Activated T-helper 1 cell treated with anti-CD3 and anti-CD28 coated beads, Interleukin-12 subunit alpha, Interleukin-12 subunit beta, Interleukin-2, Interleukin-4 antibody, amounts not matched to agents 30 ng/mL and 10 ng/mL and 1 ng/mL, durations not matched to agents 14 hours and 24 hours and 36 hours (primary cell): ENCODE measurements at places on chromosomes 3 and 15.

DNA sequence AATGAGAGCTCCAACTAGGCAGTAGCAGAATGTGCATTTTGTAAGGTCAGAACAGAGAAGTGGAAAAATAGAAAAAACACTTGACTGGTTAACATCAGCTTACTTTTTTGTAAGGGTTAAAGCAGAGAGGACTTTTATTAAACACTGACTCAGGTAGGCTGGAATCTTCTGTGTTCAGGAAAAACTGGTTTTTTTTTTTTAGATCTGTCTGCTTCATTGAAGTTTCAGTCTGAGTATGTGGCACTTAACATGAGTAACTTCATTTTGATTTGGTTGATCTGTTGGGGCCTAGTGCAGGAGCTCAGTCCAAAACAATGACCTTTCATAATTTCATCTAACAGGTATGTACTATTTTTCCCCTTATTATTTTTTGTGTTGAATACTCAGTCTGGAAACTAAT, 141.1 kb downstream of the DOCK3 start:
- DNase-seq: no peak

GRCh38 chr15:40379374-40379773, 3.1 kb upstream of the KNSTRN start:
- DNase-seq: no peak

DNA sequence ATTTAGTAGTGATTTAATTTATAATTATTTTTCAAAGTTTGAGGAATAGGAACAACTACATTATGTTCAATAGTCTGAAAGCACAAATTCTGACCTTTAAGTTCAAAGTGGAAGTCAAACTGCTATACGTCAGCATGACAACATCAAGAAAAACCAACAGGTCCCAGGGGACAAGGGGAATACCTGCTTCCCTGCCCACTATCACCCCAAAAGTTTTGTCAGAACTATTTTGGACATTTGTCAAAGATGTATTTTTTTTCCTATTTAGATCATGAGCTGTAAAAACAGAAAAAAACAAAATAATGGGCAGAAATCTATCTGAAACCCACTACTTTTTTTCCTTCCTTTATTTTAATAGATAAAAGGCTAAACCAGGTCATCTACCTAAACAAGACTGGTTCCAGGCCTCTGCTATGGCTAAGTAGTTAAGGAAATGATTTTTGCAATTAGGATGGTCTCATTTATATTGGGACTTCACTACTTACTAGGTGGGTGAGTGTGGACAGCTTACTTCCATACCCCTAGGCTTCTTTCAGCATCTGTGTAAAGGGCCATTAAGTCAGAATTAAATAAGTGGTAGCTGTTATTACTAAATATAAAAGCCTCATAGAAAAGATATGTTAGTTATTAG, 746.3 kb downstream of the FHIT start:
- no peak for DNase-seq

- DNase-seq: no peak
Measured at GRCh38 chr3:172787019-172787418, 36.5 kb downstream of the ECT2 start.

- DNase-seq: no peak
Measured at GRCh38 chr3:60650171-60650570, 601.1 kb downstream of the FHIT start.

DNA sequence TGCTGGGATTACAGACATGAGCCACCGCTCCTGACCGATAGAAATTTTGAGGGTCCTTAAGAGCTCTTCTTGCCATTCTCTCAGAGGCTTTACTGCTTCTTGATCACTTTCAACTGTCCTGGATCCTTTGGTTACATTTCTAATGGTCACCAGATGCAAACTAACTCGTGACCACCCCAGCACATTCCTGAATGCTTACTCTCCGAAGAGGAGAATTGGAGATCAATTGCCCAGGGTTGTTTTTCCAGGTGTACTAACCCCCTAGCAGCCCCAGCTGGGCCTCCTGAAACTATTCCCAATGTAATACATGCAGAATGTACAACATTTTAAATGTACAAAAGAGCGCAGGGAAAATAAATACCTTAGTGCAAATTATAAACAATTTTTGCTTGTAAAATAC, 65.1 kb upstream of the TBL1XR1 start:
- DNase-seq: no peak

GRCh38 chr15:64634027-64634426, 141.4 kb downstream of the RBPMS2 start:
- DNase-seq: peak; percentile 35

GRCh38 chr15:35519541-35520149, 26.3 kb downstream of the DPH6 start:
- DNase-seq: no peak

- no peak for DNase-seq
Measured at GRCh38 chr3:112745567-112746248, 101.0 kb downstream of the CD200R1L start.

DNA sequence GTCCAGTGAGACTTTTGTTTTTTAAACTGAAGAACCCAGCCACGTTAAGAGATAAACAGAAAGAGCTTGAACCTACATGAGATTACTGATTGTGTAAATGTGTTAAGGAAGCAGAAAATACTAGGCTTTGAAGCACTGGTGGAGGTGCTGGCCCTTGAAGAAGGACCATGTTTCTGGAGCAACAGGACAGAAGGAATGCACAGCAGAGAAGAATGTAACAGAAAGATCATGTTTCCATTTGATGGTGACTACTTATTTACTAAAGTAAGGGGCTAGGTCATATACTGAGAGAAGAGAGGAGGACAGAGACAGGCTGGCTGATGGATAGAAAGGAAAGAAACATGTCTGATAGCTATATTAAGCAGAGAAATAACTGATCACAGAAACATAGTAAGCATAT, 88.8 kb downstream of the CLASP2 start:
- DNase-seq: no peak

DNA sequence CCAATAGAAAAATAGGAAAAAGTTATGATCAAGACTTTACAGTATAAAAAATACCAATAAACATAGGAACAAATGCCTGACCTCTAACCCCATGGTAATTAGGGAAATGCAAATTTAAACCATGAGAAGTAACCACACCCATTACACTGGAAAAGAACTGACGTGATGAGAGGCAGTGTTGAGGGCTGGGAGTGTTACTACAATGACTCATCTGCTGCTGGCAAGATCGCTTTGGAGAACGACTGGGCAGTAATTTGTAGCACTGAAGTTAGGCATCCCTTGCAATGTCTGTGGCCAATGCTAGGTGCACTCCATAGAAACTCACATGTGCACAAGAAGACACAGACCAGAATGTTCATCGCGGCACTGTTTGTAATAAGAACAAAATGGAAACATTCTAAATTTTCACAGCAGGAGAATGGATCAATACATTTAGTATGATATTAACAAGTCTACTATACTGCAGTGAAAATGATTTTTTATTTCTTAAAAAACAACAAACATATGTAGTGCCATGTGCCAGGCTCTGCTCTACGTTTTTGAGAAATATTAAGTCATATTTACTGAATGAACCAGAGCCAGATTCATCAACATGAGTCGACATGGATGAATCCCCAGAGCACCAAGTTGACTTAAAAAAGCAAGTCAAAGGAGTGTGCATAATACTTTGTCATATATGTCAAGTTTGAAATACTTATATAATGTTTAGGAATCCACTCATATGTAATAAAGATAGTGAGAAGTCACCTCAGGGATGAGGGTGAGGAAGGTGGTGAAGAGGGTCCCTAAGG, 37.6 kb upstream of the EPHB3 start:
- DNase-seq: no peak

DNA sequence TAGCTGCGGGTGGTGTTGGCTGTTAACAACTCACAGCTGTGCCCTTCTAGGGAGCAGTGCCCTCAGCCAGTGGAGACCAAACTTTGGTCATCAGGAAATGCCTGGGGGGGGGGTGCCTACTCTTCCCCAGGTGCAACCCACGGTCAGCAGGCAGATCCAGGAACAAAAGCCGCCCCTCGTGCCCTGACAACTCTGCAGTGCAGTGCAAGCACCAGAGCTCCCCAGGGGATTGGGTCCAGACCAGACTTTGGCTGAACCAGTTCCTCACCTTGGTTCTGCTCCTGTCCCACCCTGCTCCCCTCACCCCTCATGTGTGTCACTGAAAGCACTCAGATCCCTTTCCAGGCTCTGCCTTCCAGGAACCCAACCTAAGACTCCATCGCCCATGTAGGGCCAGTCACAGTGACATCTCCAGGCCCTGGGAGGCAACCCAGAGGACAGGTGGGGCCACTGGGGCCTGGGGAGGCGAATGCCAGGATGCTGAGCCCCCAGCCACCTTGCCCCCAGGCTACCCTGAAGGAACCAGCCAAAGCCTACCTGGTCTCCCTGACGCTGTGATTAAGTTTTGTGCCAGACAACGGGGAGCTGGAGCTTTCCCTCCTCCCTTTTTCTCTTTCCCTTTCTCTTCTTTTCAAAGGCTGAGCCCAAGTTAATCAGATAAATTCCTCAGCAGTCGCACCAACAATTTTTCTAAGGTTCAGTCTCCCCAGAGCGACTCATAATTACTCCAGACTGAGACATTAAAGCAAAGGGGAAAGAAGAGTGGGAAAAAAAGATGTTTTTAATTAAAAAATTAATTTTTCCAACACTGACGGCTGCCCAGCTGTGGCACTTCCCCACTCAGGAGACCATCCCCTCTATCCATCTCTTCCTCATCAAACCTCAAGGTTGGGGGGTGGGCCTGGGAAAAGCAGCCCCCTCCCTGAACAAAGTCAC, 207.5 kb upstream of the LINGO1 start:
- no peak for DNase-seq

DNA sequence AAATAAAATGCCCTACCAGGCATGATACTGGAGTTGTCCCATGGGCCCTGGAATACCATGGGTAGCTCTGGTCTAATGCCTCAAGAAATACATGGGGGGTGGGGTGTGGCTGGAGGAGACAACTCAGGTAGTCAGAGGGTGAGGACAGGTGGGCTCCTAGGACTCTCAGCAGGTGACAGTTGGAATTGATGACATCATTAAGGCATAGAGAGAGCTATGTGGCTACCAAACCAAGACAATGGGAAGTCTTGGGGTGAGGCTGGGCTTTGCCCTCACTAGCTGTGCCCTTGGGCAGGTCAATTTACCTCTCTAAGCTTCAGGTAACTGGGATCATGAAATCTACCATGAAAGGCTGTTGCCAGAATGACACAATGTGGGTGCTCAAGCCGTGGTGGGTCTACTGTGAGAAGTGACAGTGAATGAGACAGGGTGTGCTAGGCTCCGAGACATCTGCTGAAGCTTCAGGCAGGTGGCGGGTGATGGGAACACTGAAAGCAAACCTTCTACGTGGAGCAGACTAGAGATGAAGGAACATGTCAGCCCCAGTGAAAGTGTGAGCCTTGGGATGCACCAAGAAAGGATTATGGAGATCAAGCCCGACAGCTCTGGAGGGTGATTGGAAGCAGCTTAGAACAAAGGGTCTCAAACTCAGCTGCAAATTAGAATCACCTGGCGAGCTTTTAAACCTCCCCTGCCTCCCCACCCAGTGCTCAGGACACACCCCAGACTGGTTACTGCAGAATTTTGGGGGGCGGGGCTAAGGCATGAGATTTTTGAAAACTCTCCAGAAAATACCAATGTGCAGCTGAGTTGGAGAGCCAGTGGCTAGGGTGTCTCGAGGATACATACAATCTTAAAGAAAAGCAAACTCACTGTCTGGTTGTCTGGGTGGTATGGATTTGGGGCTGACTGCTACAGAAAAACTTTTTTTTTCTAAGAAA, 21.5 kb downstream of the SLC6A20 start:
- no peak for DNase-seq

- no peak for DNase-seq
Measured at GRCh38 chr15:86493884-86494283, 414.2 kb downstream of the AGBL1 start.

DNA sequence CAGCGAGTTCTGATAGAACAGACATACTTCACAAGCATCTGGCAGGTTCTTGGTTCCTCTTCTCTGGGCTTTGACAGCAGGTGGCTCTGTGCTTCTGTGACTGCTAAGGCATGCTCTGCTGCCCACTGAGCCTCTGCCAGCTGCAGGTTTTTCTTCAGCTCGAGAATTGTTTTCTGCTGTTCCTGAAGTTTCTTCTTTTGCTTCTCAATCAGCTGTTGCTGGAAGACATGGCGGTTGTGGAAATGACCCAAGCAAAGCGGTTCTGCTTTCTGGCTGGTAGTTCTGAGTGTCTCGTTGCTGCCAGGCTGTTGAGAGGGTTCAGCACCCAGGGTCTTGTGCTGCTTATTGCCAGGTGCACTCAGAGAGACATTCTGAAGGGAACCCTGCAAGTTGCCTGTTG, 50.8 kb downstream of the CCDC191 start:
- no peak for DNase-seq

DNA sequence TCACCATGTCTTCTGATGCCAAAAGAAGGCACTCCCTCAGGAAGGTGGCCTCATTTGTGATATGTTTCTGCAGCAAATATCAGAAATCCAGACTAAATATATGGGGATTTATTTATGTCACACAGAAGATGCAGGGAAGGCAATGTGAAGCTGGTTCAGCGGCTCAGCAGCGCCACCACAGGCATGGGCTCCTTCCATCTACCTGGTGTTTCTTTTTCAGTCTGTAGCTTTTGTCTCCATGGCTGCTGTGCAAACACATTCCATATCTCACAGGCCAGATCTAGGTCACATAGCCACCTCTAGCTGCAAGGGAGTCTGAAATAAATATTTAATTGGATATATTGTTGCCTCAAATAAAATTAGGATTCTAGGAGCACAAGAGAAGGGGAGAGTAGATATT, 502.1 kb upstream of the IL12A start:
- DNase-seq: no peak

DNA sequence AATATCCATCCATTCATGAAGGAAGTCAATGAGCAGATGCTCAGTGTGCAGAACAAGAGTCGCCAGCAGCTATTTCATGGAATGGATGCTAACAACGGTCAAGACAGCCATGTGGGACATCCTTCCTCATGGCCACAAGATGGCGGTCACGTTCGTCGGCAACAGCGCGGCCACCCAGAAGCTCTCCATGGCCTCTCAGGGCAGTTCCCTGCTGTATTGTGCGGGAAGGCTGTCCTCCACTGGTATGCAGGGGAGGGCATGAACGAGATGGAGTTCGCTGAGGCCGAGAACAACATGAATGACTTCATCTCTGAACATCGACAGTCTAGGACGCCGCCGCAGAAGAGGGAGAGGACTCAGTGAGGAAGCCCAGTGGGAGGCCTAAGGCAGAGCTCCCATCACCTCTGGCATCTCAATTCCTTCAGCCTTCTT, 208.3 kb downstream of the TJP1 start:
- DNase-seq: no peak
